ENCODE measurements at places on chromosomes 7 and 10. TPM values are rescaled to one million over a fixed set of nuclear protein-coding genes. Genes with fewer than 3 reads are reported as not detected.

EN2 gene
- polyA plus RNA-seq = 0.16 TPM

DNA sequence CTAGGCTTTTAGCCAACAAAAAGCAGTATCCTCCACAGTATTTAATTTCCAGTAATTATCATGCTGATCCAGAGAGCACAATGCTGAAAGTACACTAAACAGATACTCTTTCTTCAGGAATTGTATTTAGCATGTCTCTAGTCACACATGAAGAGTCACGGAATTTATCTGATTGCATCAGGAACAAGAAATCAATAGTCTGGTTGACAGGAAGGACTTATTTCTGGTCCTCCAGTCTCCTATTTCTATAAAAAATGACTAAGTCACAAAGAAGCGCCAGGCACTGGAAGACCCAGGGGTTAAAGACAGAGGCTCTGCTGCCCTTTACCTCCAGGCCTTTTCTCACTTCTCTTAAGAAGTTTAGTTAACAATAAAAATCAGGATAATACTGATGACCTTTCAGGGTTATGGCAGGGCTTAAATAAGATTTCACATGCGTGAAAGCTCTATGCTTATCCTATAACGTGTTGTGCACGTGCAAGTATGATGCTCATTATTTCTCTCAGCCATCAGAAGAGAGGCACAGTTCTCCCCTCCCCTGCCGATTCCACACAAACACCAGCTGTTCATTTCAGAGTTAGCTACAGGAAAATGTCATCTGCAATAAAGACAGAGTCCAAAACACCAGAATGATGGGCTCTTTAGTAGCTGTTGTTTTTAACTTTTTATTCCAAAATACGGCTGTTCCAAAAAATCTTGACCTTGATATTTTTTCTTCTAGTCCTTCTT is 36.9 kb downstream of the SLC26A4 start:
- DNase-seq = no peak

- DNase-seq = no peak
Measured at GRCh38 chr10:122237331-122237990, 33.6 kb upstream of the BTBD16 start.

- DNase-seq = no peak
Measured at GRCh38 chr7:112476390-112477052, 4.3 kb upstream of the LSMEM1 start.

GRCh38 chr7:65475040-65475726 is 101.5 kb downstream of the ZNF92 start:
- DNase-seq = no peak
